ENCODE measurements at places on chromosomes 1 and 21. TPM values are rescaled to one million over a fixed set of nuclear protein-coding genes. Genes with fewer than 3 reads are reported as not detected.

DNA sequence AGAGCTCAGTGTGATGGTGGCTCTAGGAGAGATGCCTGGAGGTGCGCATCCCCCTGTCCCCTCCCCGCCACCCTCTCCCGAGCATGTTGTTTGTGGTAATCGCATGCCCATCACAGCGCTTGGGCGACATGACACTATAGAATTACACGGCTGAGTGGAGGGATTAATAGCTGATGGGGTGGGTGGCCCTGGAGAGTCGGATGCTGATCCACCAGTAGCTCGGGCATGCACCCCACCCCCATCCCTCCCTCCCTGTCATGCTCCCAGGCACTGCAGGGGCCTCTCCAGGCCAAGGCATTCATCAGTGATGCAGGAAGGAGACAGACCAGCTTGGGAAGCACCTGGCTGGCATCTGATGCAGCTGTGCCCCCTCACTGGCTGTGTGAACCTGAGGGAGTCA is 159.0 kb upstream of the IGSF21 start:
- no peak for DNase-seq

The SCNM1 gene
- 51.0 TPM for total RNA-seq

The FMN2 gene
- not detected for total RNA-seq

The FAM43B gene
- not detected for total RNA-seq

The TRAPPC3 gene
- total RNA-seq = 54.4 TPM

GRCh38 chr1:219876798-219877209 is 51.6 kb downstream of the SLC30A10 start:
- DNase-seq = no peak

GRCh38 chr1:32055416-32055815 is 17.3 kb upstream of the TMEM39B start:
- DNase-seq = no peak

The MCOLN2 gene
- total RNA-seq = 103 TPM

The NT5C1A gene
- 0.61 TPM for total RNA-seq

The SLAMF9 gene
- total RNA-seq = not detected

- DNase-seq = no peak
Observed at GRCh38 chr1:64906447-64906846, 59.9 kb downstream of the JAK1 start.

The ANKRD45 gene
- not detected for total RNA-seq

The C1orf210 gene
- not detected for total RNA-seq

DNA sequence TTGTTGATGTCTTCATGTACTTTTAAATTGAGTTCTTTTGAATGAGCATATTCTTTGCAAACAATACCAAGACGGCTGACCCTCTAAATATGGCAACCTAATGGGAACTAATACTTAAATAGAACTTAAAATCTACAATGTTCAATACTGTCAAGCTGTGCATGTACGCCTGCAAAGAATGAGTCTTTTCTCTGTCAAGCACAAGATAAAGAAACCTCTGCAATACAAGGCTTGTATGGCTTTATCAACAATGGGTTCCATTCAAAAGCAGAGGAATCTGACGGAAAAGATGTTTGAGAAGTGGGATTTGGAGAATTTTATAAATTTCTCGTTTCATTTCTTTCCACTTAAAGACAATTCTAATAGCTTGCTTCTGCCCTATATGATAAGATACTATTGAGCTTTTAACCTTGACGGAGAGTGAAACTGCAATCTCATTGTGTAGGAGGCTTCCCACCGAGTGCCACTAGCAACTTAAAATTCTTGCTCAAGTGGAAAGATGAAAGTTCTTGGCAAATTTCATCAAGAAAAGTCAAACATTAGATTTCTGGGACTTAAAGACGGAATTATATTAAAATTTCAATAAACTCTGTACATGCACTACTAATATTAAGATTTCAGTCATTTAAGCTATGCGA is 119.8 kb downstream of the RGS21 start:
- no peak for DNase-seq

DNA sequence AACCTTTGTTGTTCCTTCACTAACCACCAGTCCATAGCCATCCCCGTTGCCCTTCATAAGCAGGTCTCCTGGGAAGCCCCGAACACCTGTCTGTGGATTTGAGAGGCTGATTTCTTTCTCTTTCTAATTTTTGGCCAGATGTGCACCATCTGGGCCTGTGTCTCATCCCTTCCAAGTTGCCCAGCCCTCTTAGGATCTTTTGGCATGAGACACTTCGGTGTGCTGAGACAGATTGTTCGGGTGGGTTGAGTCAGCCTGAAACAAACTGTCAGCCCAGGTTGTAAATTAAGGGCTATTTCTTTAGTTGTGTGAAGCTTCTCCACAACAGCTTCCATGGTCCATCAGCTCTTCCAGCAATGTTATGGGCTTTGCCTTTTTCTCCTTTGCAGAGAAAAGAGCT is 1.4 kb upstream of the DNAJC11 start:
- no peak for DNase-seq

The C8B gene
- not detected for total RNA-seq

The MFSD2A gene
- 23.4 TPM for total RNA-seq

The FALEC gene
- total RNA-seq = not detected

GRCh38 chr21:41318218-41318617 is 1.6 kb downstream of the FAM3B start:
- DNase-seq = no peak

- no peak for DNase-seq
Observed at GRCh38 chr21:34073749-34074282, 438 bp downstream of the MRPS6 start.

DNA sequence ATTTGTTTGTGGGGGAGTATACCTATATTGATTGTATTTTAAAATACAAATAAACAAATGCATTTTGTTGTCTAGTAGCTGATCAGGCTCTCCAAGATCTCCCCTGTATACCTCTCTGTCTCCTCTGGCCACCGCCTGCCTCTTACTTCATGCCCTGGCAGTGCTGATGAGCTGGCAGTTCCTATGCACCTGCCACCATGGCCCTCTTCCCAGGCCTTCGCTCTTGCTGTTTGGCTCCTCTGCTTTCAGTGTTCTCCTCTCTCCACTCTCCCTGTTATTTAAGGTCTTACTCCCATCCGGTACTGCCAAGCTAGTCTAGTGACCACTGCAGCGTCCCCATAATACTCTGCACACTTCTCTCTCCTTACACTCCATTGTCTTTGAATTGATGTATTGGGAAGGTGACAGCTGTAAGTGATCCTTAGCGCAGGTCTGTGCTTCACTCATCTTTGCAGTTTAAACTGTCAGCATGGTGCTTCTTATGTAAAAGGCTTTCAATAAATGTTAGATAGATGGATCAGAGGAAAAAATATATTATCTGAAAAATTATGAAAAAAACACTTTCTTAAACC is 88.1 kb upstream of the ATP1A1 start:
- DNase-seq = no peak

DNA sequence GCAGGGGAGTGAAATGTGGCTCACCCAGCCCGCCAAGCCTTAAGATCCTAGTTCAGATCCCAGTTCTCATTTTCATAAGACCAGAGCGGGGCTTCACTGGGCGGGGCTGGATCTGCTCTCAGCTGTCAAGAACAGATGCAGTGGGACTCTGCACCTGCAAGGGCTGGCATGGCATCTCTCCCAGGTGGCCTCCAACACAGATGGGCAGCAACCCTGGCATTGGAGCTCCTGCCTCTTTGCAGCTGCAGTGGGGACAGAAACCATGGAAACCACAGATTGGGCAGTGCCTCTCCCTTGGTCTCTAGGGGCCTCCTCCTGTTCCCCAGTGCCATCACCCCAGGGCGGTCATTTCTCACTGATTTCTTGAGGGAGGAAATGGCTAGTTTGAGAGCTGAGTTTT is 267.7 kb downstream of the PRDM2 start:
- no peak for DNase-seq

The ACKR1 gene
- 0.35 TPM for total RNA-seq

DNA sequence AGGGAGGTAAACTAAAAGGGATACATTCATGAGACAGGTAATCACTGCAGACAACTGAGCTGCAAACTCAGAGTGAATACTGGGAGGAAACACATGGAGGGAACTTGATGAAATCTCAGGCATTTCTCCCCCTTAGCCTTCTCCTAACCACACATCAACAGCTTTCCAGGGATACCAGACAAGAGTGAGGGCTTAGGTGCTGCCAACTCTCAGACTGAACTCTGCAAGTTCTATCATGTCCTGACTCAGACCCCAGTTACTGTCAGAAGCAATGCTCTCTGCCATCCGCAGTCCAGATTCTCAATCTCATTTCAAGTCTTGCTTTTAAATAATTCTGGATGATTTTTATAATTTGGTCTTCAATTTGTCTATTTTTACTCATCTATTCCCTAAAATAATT is 267.3 kb downstream of the LTN1 start:
- no peak for DNase-seq

DNA sequence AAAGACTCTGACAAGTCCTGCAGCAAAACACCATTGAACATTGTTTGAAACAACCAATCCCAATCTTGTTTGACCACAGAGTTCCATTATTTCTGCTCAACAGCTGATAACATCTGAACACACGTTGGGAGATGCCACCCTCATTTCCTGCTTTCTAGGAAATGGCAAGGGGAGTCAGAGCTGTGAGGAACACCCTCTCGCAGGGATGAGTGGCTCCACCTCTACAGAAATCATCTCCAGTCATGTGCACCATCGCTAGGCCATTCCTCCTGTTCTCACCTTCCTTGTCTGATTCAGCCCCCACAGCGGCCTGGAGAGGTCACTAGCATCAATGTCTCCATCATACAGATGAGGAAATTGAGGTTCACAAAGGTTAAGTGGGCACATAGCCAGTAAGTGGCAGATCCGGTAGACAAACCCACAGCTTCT is 22.4 kb upstream of the RUNX3 start:
- no peak for DNase-seq

- DNase-seq = no peak
Observed at GRCh38 chr1:970242-970972, 4.1 kb downstream of the PLEKHN1 start.

The TEX38 gene
- not detected for total RNA-seq

The FMO1 gene
- not detected for total RNA-seq

DNA sequence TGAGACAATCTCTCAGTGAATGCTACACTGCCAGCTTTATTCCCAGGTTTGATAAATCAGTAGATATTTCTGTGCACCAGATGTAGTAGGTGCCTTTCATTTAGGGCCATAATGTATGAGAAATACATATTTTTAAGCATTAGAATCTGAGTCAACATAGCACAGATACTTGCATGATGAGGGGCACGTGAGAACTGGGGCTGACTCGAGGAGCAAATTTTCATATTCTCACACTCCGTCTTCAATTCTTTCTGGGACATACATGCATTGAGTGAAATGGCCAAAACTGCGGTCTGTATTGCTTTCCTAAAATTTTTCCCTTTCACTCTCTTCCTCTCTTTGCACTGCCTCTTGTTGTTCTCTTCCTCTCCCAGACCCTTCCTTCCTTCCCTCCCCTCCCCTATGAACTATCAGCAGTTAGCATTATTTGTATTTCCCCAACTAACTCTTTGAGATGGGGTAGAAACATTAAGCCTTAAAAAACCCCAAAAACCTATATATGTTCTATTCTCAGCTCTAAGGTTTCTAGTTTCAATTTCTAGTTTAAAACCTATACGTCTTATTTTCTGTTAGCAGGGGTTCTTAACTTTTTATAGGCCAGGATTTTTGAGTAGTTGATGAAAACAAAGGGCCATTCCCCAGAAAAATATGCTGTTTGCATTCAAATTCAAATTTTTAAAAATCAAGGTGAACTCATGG is 289.1 kb downstream of the PTBP2 start:
- DNase-seq = no peak

The MROH9 gene
- not detected for total RNA-seq

DNA sequence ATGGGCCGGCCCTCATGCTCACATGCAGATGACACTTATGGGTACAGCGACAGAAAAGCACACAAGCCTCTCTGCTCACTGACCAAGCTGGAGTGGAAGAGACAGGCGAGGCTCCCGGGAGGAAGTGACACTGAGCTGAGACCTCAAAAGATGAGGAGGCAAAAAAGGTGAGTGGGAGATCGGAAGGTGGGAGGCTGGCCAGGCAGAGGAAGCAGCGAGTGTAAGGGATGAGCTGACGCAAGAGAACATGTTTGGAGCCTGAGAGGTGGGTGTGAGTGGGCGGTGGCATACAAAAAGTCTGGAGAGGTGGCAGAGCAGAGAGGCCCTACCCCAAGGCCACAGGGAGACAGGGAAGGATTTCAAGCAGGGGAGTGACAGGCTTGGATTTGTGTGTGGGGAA is 18.2 kb upstream of the CDCP2 start:
- no peak for DNase-seq

- DNase-seq = no peak
Observed at GRCh38 chr21:29371464-29371863, 72.7 kb downstream of the BACH1 start.

DNA sequence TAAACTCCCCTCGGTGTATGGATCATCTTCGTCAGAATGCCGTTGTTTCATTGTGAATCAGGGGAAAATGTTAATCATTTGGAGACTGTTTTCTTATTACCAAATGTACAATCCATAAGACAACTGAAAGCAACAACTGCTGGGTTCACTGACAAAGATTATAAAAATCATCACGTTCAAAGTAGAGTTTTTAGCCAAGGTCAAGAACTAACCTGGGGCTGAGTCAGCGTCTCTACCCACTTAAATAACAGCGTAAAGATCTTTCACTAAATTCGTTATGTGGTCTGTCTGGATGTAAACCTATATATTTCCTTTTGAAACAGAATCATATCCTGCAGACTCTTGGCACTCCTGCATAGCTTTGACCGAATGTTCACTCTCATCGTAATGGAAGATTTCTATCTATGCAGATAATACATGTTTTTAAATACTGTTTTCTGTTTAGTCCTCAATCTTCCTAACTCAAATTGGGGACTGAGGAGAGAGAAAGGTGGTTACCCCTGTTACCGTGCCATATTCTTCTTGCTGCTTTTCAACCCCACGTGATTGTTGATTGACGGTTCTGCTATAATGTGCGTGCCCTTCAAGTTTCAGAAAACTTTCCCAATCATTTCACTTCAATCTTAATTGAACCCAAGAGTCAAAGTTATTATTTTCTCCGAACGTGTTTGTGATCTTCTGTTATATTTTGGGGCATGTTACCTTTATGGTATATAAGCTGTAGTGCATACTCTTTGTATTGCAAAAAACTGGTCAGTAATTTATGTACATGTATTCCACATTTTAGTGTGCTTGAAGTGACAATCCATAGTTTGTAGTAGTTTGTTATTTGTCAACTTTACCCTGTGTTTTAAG is 15.6 kb upstream of the NCMAP start:
- no peak for DNase-seq

DNA sequence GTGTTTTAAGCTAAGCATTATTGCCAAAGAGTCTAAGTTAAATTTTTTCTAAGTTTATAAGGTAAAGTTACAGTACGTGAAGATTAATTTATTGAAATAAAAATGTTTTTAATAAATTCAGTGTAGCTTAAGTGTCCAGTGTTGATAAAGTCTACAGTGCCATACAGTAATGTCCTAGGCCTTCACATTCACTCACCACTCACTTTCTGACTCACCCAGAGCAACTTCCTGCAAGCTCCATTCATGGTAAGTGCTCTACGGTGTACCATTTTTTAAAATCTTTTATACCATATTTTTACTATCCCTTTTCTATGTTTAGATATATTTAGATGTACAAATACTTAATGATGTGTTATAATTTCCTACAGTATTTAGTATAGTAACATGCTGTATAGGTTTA is 173.2 kb downstream of the CACNA1E start:
- no peak for DNase-seq

GRCh38 chr1:212367474-212368072 is 47.1 kb downstream of the PACC1 start:
- no peak for DNase-seq

GRCh38 chr1:31760471-31761470 is 3.4 kb downstream of the ADGRB2 start:
- DNase-seq = no peak

The SELL gene
- total RNA-seq = 43.6 TPM

- peak; percentile 35 for DNase-seq
Observed at GRCh38 chr21:34192646-34193285, 119.4 kb downstream of the MRPS6 start.

- DNase-seq = no peak
Observed at GRCh38 chr1:204080163-204080903, 7.4 kb downstream of the SOX13 start.

All from GM12878 (cell line).